ENCODE measurements at places on chromosomes 1 and 21. TPM values are rescaled to one million over a fixed set of nuclear protein-coding genes. Genes with fewer than 3 reads are reported as not detected.
A peak's percentile ranks its signal among the peaks of the same experiment; 100 is the strongest.

The ZMYND12 gene
- 0.25 TPM for total RNA-seq

The CFHR3 gene
- total RNA-seq, result not detected

The EXTL1 gene
- 0.15 TPM for total RNA-seq

The OVAAL gene
- not detected for total RNA-seq

The DENND1B gene
- total RNA-seq, result 9.6 TPM

DNA sequence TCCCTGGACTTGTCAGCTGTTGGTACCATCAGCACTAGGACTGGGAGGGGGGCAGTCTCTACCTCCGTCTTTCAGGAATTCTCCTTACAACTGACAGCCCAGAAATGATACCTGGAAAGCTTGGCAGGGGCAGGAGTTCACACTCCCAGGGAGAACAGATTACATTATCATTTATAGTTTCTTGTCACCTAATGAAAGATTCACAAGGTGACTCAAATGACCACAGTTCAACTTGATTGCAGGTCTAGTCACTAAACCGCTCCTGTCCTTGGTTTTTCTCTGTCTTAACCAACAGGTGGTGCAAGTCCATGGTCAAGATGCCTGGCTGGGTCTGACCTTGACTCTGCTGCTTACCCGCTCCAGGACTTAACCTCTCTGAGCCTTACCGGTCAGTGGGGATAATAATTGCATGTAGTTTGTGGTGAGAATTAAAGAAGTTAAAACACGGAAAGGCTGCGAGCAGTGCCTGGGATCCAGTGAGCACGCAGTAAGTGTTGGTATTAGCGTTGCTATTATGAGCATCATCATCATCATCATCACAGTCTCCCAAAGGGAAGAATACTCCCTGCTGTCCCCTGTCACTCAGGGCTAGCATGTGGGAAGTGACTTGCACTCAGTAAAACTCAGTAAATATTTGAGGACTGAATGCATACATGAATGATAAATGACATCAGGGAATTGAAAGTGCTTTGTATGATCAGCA lies 125.3 kb upstream of the CD34 start:
- no peak overlapping the region for H3K27ac ChIP-seq
- no peaks in the 10 kb centered on the region for H3K36me3 ChIP-seq
- DNase-seq, result peak; percentile 18
- no peaks in the 10 kb centered on the region for H3K4me1 ChIP-seq
- no peak overlapping the region for H3K4me3 ChIP-seq

GRCh38 chr1:82161700-82162141 lies 361.0 kb downstream of the ADGRL2 start:
- no peak overlapping the region for H3K27ac ChIP-seq
- no peaks in the 10 kb centered on the region for H3K27me3 ChIP-seq
- no peak overlapping the region for H3K4me3 ChIP-seq
- DNase-seq, result no peak

DNA sequence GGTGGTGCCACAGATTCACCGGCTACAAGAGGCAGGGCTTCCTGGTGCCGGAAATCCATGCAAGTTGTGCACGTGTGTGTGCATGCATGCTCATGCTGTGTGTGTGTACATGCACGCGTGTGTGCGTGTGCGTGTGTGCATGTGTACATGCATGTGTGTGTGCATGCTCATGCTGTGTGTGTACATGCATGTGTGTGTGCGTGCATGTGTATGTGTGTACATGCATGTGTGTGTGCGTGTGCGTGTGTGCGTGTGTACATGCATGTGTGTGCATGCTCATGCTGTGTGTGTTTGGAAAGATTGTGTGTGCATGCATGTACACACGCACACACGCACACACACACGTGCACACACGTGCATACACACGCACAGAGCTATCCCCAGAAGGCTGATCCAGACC lies 48.9 kb downstream of the PRDM16 start:
- no peak overlapping the region for H3K4me3 ChIP-seq
- H3K27ac ChIP-seq, result no peak overlapping the region
- H3K36me3 ChIP-seq, result no peaks in the 10 kb centered on the region
- no peaks in the 10 kb centered on the region for H3K27me3 ChIP-seq
- H3K4me1 ChIP-seq, result no peaks in the 10 kb centered on the region

DNA sequence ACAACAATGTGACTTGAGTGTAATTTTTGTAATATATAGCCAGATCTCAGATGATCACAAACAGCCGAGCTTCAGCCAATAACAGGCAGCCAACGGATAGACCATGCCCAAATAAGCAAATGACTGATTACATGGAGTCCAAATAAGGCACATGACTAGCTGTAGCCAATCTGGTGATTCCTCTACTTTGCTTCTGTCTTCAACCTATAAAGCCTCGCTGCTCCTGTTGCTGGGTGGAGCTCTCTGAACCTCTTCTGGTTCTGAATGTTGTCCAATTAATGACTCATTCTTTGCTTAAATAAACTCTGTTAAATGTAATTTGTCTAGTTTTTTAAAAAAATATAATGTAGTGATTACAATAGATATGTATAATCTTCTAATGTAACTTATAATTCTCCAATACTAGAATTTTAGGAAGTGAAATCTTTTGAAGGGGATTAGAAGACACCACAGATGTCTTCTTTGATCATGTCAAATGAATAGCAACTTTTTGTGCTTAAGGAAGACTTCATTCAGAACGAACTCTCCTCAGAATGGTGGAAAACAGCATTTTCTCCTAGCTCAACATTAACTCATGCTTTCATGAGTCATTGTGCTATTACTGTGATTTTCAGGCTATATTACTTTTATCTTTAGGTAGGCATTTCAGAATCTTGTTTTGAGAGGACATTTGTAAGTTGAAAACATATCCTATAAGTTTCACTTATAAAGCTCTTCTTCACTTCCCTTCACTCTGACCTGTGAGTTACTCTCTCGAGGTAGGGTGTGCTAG lies 857.8 kb upstream of the B3GALT2 start:
- H3K27me3 ChIP-seq, result no peaks in the 10 kb centered on the region
- H3K36me3 ChIP-seq, result no peaks in the 10 kb centered on the region
- H3K4me3 ChIP-seq, result no peak overlapping the region
- H3K4me1 ChIP-seq, result no peaks in the 10 kb centered on the region
- DNase-seq, result no peak
- no peak overlapping the region for H3K27ac ChIP-seq

DNA sequence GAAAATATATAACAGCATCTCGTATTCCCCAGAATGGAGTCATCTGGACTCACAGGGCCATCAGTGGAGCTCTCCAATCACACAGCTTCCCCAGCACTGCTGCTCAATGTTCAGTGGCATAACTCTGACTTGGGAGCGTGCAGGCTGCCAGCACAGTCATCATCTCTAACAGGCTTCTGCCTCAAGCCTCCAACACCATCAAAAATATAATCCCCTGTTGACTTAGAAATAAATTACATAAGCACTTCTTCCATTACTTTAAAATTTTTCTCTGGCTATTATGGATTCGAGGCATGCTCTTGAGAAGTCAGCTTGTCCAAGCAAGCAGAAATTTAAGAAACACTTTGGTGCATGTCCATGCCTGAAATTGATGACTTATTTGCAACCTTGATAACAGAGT lies 6.2 kb downstream of the DUSP23 start:
- no peak for DNase-seq
- H3K4me1 ChIP-seq, result peaks cover under 1% of the 10 kb centered on the region
- no peaks in the 10 kb centered on the region for H3K36me3 ChIP-seq
- no peak overlapping the region for H3K4me3 ChIP-seq

- no peaks in the 10 kb centered on the region for H3K4me1 ChIP-seq
- H3K27me3 ChIP-seq, result no peaks in the 10 kb centered on the region
- no peak overlapping the region for H3K4me3 ChIP-seq
- no peak overlapping the region for H3K27ac ChIP-seq
Observed at GRCh38 chr21:16678429-16679160, 834.2 kb upstream of the CXADR start.

- H3K36me3 ChIP-seq, result no peaks in the 10 kb centered on the region
- no peaks in the 10 kb centered on the region for H3K27me3 ChIP-seq
- DNase-seq, result no peak
- H3K4me3 ChIP-seq, result no peak overlapping the region
Observed at GRCh38 chr1:222757646-222758268, 20.8 kb downstream of the FAM177B start.

DNA sequence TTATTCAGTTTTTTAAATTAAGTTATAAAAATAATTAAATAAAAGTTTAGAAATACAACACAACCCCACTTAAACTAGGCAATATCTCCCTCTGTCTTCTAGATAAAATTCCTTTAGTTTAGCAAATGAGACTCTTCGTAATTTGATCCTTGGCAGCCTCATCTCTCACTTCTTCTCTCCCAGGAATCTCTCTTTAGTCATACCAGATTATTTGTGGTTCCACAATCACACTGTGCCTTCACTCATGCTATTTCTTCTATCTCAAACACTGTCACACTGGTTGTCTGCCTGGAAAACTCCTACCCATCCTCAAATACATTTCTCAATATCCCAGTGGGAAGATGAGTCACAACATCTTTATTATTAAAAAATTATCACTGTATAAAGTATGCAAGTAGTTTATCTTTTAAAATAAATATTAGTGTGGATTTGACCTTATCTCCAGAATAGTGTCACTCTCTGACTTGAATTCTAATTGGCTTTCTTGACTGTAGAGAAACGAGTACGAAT lies 195.5 kb downstream of the KCNH1 start:
- peaks cover 19% of the 10 kb centered on the region for H3K27me3 ChIP-seq
- no peaks in the 10 kb centered on the region for H3K36me3 ChIP-seq
- H3K4me1 ChIP-seq, result no peaks in the 10 kb centered on the region

DNA sequence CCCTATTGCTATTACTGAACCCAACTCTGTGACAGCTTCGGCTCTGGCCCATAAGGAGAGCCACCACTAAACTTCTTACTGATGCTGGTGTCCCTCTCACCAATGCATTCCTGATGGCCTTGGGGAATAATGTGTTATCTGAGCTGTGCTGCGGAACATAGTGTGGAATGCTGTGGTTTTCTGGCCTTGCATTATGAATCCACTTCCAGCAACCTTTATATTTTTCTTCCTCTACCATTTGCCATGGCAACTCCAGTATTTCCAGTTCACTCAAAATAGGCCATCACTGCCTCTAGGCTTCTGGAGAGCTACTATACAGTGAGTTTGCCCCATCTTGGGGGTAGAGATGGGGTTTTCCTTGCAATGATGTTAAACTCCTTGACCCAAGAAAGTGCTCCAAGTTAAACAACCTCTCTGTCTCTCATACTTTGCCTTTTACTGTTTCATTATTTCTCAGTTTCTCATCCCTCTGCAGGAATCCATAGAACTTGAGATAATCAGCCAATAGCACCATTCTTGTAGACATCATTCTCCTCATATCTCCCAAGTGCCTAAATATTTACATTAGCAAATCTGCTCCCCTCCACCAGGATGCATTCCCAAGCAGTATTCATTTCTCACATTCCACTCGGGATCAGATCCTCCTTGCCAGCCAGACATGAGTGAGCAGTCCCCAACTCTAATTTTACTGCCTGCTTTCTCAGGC lies 11.1 kb upstream of the RAVER2 start:
- H3K27ac ChIP-seq, result no peak overlapping the region
- no peaks in the 10 kb centered on the region for H3K27me3 ChIP-seq
- no peak overlapping the region for H3K4me3 ChIP-seq
- DNase-seq, result no peak
- H3K36me3 ChIP-seq, result no peaks in the 10 kb centered on the region

DNA sequence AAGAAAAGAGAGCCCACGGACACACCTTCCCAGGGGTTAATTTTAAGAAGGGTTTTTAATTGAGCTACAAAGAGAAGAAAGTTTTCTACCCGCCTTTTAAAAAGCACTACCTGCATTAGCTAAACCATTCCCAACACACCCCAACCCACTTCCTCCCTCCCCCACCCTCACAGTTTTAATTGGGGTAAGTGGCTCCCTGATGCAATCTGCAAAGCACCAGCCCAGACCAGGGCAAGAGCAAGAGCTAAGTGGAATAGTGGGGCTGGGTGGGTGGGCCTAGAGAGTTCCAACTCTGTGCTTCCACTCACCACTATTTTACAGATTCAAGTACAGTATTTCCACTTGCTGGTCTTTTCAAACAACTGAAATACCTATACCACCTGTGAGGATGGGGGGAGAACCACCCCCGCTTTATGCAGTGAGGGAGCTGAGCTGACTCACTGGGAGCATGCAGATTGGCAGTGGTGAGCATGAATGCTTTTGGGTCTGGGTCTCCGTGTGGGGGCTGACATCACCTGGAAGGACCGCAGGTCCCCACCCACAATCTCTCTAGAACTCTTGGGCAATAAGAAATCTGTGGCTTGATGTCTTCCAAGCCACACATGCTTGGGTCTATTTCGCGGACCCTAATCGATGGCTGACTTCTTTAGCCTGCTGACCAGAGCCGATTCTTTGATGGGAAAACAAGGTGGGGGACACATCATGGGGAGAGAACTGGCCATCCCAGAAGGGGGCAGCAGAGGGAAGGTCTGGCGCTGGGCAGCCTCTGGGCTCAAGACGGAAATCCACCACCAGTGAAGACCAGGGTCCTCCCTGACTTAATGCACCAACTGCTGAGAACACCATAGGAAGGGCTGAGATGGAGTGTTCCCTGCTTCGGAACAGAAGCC lies 95.5 kb downstream of the SSBP3 start:
- no peaks in the 10 kb centered on the region for H3K36me3 ChIP-seq
- H3K4me1 ChIP-seq, result peaks cover 16% of the 10 kb centered on the region
- H3K4me3 ChIP-seq, result no peak overlapping the region
- no peaks in the 10 kb centered on the region for H3K27me3 ChIP-seq
- H3K27ac ChIP-seq, result no peak overlapping the region
- peak; percentile 4 for DNase-seq

GRCh38 chr1:117512728-117513321 lies 93.0 kb upstream of the TENT5C start:
- no peaks in the 10 kb centered on the region for H3K4me1 ChIP-seq
- no peaks in the 10 kb centered on the region for H3K27me3 ChIP-seq
- H3K4me3 ChIP-seq, result no peak overlapping the region
- H3K27ac ChIP-seq, result no peak overlapping the region

DNA sequence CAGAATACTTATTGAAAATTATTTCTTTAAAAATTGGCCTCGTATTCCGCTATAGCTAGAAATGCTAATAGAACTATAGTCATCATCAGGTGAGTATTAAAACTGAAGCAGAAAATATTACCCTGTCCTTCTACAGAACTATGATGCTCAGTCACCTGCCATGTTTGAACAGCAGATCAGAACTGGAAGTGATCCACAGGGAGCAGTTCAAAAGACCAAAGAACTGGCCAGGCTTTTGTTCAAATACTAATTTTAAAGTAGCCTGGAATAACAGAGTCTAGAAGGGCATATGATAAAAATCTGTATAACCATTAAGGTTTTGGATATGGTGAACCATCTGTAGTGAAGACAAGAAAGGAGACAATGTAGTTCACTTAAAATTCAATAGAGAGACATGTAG lies 94.4 kb downstream of the GPR161 start:
- H3K4me1 ChIP-seq, result no peaks in the 10 kb centered on the region
- H3K27me3 ChIP-seq, result no peaks in the 10 kb centered on the region
- H3K4me3 ChIP-seq, result no peak overlapping the region
- H3K27ac ChIP-seq, result no peak overlapping the region
- H3K36me3 ChIP-seq, result 0 out of 2 replicates have a peak, but pooled peaks cover 2% of the 10 kb centered on the region

DNA sequence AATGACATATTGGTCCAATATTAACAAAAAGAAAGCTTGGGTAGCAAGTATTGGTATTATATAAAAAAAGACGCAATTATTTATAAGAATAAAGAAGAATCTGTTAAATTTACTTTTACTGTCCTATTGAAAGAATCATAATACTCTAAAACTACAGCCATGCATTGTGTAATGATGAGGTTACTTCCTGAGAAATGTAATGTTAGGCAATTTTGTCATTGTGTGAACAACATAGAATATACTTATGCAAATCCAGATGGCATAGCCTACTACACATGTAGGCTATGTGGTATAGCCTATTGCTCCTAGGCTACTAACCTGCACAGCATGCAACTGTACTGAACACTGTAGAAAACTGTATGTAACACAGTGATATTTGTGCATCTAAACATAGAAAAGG lies 121.2 kb upstream of the PTGFR start:
- no peaks in the 10 kb centered on the region for H3K27me3 ChIP-seq
- H3K27ac ChIP-seq, result no peak overlapping the region
- H3K4me3 ChIP-seq, result no peak overlapping the region

All from HCT116 (cell line).